Dermis blood vessel endothelial cell (primary cell): ENCODE measurements at places on chromosomes 6 and 20. TPM values are rescaled to one million over a fixed set of nuclear protein-coding genes. Genes with fewer than 3 reads are reported as not detected.

TMC2 gene
- total RNA-seq: not detected in 2 replicates

SLC22A1 gene
- 0.05 and 0.17 TPM in 2 replicates for total RNA-seq

MAFB gene
- 3.4 and 5.9 TPM in 2 replicates for total RNA-seq

RWDD1 gene
- 24.7 and 27.7 TPM in 2 replicates for total RNA-seq

ADAM33 gene
- total RNA-seq: 0.09 and 0.17 TPM in 2 replicates

CPNE5 gene
- 12.9 and 14.0 TPM in 2 replicates for total RNA-seq

CCND3 gene
- total RNA-seq: 59.1 and 60.1 TPM in 2 replicates

LY6G6F gene
- not detected in 2 replicates for total RNA-seq

FHL5 gene
- not detected in 2 replicates for total RNA-seq

XKR7 gene
- under 0.01 TPM in 1 of 2 replicates, not detected in the other for total RNA-seq

KCNQ5 gene
- total RNA-seq: not detected in 2 replicates

MROH8 gene
- total RNA-seq: 0.74 and 1.5 TPM in 2 replicates

ZNF311 gene
- total RNA-seq: 0.17 and 0.28 TPM in 2 replicates

RRP36 gene
- 100 and 147 TPM in 2 replicates for total RNA-seq

TPBG gene
- 8.7 and 9.4 TPM in 2 replicates for total RNA-seq

CRISP2 gene
- not detected in 2 replicates for total RNA-seq

FLRT3 gene
- 0.51 and 1.3 TPM in 2 replicates for total RNA-seq

PRDM1 gene
- total RNA-seq: 1.4 and 9.5 TPM in 2 replicates
